ENCODE measurements at places on chromosomes 11 and 22. TPM values are rescaled to one million over a fixed set of nuclear protein-coding genes. Genes with fewer than 3 reads are reported as not detected.
A peak's percentile ranks its signal among the peaks of the same experiment; 100 is the strongest.

Gene PGA4
- 0.41 TPM for total RNA-seq

Gene SRPRA
- total RNA-seq: 65.1 TPM

Gene SF3B2
- total RNA-seq: 101 TPM

Gene CBX7
- total RNA-seq: 63.7 TPM

Gene PHF21B
- 0.76 TPM for total RNA-seq

Gene XNDC1N
- total RNA-seq: 5.5 TPM

Gene GAS2L1
- total RNA-seq: 20.1 TPM

Gene OR52E8
- total RNA-seq: not detected

DNA sequence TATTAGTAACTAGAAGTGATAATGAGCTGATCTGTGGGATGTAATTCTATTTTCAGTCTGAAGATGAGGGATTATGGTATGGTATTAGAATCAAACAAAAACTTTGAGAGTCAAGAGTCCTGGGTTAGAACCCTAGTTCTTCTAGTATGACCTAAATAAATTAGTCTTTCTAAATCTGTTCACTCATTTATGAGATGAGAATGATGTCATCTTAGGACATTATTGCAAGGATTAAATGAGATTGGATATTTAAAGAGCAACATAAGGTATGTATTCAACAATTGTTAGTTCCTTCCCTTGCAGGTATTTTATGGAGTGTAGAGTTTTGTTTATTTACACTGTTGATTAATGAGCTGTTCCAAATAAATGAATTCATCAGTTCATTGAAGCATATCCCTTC lies 21.8 kb downstream of the EMSY start:
- DNase-seq: no peak

GRCh38 chr11:119590651-119591351 lies 138.2 kb downstream of the NECTIN1 start:
- no peak for DNase-seq

- no peak for DNase-seq
Measured at GRCh38 chr11:13220148-13220547, 57.4 kb upstream of the BMAL1 start.

DNA sequence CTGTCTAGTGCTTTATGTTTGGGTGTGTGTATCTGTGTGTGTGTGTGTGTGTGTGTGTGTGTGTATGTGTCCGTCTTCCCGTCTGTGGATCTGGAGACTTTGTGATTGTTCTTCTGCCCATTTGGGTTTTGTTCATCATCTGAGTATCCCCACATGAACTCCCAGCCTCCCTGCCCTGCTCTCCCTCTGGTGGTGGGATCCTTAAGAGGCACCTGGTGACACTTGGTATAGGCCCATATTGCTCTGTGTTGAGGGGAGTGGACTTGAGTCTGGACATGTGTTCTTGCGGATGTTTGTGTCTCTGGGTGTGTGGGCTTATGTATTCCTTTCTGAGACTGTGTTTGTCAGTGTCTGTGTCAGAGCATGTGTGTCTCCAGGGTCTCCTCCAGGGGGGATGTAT lies 15.3 kb downstream of the RCOR2 start:
- DNase-seq: no peak

DNA sequence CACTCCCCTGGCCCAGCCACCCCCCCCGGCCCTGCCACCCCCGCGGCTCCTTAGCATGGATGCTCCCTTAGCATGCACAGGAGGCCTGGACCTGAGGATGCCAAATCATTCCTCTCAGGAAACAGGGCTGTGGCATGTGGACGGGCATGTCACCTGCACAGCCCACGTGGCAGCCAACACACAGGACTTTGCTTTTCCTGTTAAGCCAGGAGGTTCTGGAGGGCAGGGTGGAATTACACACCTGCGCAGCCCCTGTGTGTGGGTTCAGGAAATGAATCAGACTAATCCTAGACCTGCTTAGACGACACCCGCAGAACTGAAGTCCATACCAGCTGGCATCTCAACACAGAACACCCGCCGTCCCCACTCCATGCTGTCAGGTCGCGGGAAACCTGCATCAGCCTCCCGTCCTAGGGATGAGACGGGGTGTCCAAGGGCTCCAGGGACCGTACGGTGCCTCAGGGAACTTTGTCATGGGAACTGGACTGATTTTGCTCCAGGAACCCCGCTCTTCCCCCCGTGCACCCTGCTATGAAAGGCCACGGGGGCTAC lies 10.2 kb downstream of the CERK start:
- DNase-seq: no peak

DNA sequence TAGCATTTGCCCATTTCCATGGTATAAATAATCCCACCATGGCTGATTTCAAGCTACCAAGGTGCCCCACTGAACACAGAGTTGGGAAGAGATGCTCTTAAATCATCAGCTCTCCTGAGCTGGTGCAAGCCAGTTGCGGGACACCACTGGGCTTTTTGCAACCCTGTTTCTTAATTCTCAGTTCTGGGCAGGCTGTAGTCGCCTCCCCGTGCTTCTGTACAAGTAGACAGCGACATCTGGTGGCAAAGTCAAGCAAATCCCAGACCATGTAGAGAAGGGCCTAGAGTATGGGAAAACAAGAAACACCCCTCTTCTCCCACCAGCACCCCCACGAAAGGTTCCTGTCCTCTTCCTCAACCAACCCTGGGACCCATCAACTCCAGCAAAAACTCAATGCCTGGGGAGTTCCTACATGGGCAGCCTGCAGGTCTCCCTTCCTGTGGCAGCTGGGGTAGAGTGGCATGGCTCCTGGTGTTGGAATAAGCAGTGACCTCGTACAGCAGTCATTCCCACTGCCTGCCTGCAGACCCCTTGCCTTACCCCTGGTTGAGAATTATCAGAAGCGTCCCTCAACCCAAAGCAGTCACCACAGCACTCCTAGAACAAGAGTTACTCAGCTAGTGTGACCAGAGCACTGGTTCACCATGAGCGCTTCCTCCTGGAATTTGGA lies 68.4 kb downstream of the IGLL5 start:
- peak; percentile 68 for DNase-seq

DNA sequence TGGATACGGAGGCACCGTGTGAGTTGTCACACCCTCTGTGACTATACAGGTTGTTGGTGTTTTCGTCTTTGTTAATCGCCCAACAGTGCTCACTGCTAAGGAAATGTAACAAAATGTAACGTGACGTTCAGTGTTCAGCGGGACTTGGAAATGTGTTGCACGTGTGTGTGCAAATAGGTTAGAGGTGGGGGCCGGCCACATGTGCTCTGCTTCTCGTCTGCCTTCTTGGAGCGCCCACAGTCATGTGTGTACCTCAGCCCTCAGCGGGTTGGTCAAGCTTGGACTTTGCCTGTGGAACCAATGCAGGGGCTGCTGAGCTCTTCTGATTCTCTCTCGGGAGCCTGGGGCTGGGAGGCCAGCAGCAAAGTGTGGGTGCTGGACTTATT lies 7.4 kb upstream of the SMIM38 start:
- no peak for DNase-seq

DNA sequence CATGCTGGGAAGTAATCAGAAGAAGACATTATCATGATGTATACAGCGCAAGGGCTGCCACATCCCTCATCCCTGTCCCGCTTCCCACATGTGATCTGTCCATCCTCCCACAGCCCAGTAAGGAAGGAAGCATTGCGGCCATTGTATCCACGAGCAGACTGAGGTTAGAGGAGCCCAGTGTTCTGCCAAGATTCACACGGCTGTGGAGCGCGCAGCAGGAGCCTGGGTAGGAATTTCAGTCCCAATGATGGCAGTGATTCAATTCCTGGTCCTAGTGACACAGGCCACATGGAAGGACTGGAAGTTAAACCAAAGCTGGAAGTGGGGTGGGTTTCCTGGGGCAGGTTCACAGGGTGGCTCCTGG lies 89.2 kb downstream of the RTL6 start:
- no peak for DNase-seq

- DNase-seq: no peak
Measured at GRCh38 chr11:32586576-32587190, 3.1 kb downstream of the EIF3M start.

DNA sequence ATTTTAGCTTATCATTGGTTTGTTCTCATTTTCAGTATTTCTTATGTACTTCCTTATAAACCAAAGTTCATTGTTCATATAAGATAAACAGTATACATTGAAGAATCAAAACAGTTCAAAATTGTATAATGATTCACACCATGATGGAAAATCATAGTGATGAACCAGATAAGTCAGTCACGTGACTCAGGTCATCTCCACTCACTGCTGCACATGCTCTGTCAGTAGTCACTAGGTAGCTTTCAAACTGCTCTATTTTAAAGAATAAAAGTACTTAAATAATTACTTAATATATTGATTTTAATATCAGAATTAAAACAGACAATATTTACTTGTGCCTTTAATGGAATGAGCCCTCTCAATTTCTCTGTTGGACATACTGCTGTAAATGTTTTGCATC lies 37.5 kb downstream of the PDHX start:
- no peak for DNase-seq

DNA sequence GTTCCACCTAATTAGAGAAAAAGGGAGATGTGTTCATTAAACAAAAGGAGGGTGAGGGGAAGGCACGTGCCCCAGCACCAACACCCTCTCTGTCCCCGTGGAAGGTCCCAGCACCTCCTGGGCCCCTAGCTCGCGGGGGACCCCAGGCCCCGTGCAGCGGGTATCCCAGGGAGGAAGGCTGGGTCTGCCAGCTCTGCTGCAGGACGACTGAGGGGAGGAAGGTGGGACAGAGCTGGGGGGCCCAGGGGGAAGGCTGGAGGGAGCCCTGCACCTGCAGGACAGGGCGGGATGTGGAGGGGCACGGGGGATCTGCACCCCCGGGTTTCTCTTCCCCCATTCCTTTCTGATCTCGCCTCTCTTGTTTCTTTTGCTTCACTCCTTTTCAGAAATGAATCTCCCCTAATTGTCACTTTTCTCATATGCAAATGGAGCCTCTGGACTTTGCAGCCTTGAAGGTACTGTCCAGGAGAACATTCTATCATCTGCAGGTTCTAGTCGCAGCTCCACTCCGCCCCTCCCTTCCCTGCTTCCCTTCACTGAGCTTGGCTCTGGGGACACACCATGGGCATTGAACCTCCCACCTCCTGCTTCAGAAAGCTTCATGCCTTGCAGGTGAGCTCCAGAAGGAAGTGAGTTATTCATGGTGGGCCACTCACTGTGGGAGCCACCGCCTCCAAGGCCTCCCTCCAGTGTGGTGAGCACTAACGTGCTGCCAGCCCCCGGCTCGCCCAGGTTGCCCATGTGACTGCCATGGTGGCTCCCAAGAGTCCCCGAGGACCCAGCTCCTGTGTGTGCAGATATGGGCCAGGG lies 111.0 kb downstream of the ST3GAL4 start:
- no peak for DNase-seq

DNA sequence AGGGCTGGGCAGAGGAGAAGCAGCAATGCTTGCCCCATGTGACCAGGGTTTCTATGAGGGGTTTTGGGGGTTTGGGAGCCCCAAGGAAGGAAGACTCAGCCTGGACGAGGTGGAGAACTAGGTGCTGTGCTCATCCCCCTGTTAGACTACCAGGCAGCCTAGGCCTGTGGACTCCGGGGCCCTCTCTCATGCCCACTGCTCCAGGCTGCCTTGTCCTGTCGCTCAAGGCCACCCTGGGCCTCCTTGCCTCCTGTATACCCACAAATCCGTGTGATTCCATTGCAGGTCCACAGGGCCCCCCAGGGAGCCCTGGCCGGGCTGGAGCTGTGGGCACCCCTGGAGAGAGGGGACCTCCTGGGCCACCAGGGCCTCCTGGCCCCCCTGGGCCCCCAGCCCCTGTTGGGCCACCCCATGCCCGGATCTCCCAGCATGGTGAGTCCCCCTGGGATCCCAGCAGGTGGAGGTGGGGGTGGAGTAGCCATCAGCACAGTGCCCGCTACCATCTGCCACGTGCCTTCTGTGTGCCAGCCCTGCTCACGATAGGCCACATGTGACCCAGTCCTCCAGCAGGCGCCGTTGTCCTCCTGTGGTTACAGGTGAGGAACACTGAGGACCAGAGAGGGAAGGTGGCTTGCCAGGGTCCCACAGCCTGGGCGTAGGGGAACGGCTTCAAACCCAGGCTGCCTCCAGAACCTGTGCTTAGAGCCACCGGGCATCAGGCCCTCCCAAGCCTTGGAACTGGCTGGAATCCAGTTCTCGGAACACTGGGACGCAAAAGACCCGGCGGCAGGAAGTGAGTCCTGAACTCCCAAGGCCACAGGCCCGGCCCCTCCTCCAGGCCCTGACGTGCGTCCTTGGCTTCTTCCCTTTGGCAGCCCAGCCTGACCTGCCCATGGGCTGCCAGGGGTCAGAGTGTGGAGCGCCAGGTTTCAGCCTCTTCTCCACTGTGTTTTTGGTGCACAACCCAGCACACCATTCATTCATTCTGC lies 26.6 kb downstream of the EMID1 start:
- DNase-seq: peak; percentile 54

GRCh38 chr11:125148743-125149142 lies 15.8 kb upstream of the PKNOX2 start:
- no peak for DNase-seq

GRCh38 chr11:86176165-86176884 lies 68.2 kb upstream of the EED start:
- DNase-seq: no peak

- DNase-seq: no peak
Measured at GRCh38 chr11:12188548-12189317, 78.3 kb downstream of the MICAL2 start.

DNA sequence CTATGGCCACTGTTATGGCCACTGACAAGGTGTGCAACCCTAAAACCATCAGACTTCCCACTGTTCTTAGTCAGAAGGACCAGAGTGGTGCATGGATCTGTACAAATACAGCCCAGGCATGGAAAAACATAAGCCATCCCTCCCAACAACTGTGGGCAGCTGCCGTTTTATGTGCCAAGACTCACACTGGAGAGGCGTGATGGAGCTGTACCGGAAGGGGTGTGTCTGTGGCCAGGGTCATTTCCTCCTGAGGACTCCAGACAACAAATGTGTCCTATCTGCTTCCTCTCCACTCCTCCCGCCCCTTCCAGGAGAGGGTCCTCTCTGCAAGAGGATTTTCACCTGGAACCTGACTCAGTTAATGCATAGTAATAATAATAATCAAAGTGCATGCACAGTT lies 29.5 kb downstream of the KCNJ1 start:
- DNase-seq: peak; percentile 68

DNA sequence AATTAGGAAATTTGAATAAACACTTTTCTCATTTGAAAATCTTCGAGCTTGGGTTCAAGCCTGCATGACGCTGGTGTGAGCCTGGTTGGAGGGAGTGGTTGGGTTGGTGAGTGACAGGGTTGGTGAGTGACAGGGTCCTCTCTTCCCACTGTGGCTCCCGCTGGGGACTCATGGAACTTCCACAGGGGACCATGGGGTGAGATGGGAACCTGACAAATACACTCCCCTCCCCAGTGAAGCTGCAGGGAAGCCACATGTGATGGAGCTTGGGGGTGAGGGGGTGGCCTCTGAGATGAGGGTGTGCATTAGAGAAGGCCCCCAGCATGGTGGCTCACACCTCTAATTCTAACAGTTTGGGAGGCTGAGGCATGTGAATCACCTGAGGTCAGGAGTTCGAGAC lies 66.8 kb downstream of the RTL6 start:
- no peak for DNase-seq
